Peyer's patch (tissue), 4 donors: ENCODE measurements at places on chromosomes 6 and 20. TPM values are rescaled to one million over a fixed set of nuclear protein-coding genes. Genes with fewer than 3 reads are reported as not detected.

TINAG gene
- total RNA-seq: 79.2 TPM

FRMD1 gene
- total RNA-seq: 28.7 TPM

FOXF2 gene
- 4.0 TPM for total RNA-seq

- no peak for DNase-seq
These were observed 85.6 kb downstream of the MYB start for GRCh38 chr6:135266675-135267074.

DNA sequence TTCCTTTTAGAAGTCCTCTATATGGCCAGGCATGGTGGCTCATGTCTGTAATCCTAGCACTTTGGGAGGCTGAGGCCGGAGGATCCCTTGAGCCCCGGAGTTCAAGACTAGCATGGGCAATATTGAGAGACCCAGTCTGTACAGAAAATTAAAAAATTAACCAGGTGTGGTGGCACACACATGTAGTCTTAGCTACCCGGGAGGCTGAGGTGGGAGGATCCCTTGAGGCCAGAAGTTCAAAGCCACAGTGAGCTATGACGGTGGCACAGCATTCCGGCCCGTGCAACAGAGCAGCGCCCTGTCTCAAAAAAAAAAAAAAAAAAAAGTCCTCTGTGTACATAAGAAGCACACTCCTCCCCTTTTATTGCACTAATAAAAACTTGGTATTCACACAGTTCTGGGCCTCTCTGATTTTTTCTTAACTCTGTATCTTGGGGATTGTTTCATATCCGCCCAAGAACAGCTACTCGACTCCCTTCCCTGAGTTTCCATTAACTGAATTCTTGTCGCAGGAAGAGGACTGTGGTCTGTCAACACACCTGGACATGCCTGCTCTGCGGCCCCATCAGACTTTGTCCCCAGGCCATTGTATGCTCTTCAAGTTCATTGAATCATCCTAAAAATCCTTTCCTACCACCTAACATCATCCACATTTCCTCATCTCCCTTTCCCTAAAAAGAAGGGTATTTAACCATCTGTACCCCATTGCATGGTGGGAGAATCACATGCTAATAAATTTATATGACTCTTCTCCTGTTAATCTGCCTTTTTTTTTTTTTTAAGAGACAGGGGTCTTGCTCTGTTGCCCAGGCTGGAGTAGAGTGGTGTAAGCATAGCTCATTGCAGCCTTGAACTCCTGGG is 25.9 kb upstream of the PPP1R3G start:
- DNase-seq: no peak

DNA sequence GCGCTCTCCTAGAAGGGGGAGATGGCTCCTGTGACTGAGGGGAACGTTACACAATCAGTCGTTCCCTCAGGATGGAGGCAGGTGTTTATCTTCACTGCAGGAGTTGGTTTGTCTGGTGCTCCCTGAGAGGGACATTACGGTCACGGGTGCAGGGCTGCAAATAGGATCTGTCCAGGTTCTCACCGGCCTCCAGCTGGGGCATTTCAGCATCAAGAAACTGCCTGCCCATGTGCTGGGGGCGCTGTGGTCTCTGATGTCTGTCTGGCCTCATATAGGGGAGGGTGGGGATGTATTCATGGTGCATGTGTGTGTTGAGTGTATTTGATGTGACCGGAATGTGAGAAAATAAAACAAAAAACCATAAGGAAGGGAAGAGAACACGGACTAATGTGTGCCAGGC is 77.1 kb downstream of the TBC1D7 start:
- DNase-seq: no peak

GRCh38 chr6:38570750-38571149 is 69.0 kb downstream of the BTBD9 start:
- DNase-seq: no peak

GRCh38 chr6:93104195-93104817 is 315.1 kb downstream of the EPHA7 start:
- no peak for DNase-seq

GRCh38 chr6:85240787-85241385 is 209.0 kb upstream of the NT5E start:
- DNase-seq: no peak

- no peak for DNase-seq
These were observed 636 bp downstream of the ELOVL2 start for GRCh38 chr6:11043378-11043960.

- DNase-seq: no peak
These were observed 141.5 kb downstream of the ANKRD60 start for GRCh38 chr20:58086763-58087561.

- no peak for DNase-seq
These were observed 257.6 kb upstream of the THEMIS start for GRCh38 chr6:128158496-128158895.

GRCh38 chr20:13322621-13323020 is 101.5 kb downstream of the ISM1 start:
- DNase-seq: no peak
